Cardiac ventricle fibroblast (primary cell): ENCODE measurements at places on chromosomes 2 and 18. TPM values are rescaled to one million over a fixed set of nuclear protein-coding genes. Genes with fewer than 3 reads are reported as not detected.

The C2orf15 gene
- not detected in 2 replicates for total RNA-seq

The RNF152 gene
- 2.3 and 4.3 TPM in 2 replicates for total RNA-seq

The MYOM1 gene
- 0.56 and 0.73 TPM in 2 replicates for total RNA-seq

The CDKL4 gene
- 0.39 and 0.50 TPM in 2 replicates for total RNA-seq

The SAP130 gene
- total RNA-seq: 6.1 and 8.5 TPM in 2 replicates

The TNS1 gene
- 82.9 and 101 TPM in 2 replicates for total RNA-seq

The IL1R2 gene
- total RNA-seq: 4.0 and 5.7 TPM in 2 replicates

The SCN7A gene
- total RNA-seq: 0.06 TPM in 1 of 2 replicates, not detected in the other

The ANKRD30BL gene
- not detected in 2 replicates for total RNA-seq

The ZFAND2B gene
- 16.8 and 34.2 TPM in 2 replicates for total RNA-seq

The RNF125 gene
- 0.75 and 1.3 TPM in 2 replicates for total RNA-seq

The HMSD gene
- not detected in 2 replicates for total RNA-seq

The TSN gene
- total RNA-seq: 31.0 and 35.7 TPM in 2 replicates

The SMYD5 gene
- total RNA-seq: 13.5 and 17.2 TPM in 2 replicates

The PASK gene
- total RNA-seq: 0.81 and 1.8 TPM in 2 replicates

The STEAP3 gene
- total RNA-seq: 3.1 and 6.1 TPM in 2 replicates

The SOWAHC gene
- 12.4 and 13.6 TPM in 2 replicates for total RNA-seq

The DUSP19 gene
- total RNA-seq: 1.9 and 4.2 TPM in 2 replicates

The HOXD9 gene
- total RNA-seq: 0.12 TPM in 1 of 2 replicates, not detected in the other

The CTAGE1 gene
- not detected in 2 replicates for total RNA-seq

The ASXL3 gene
- total RNA-seq: 0.12 TPM in 1 of 2 replicates, not detected in the other

The ANKRD44 gene
- total RNA-seq: 2.8 and 4.7 TPM in 2 replicates

The TMSB10 gene
- total RNA-seq: 7,729 and 8,452 TPM in 2 replicates

The ANKAR gene
- 1.4 and 5.7 TPM in 2 replicates for total RNA-seq

The VIT gene
- total RNA-seq: 10.0 and 11.9 TPM in 2 replicates

The ADD2 gene
- total RNA-seq: 0.05 TPM in 1 of 2 replicates, not detected in the other

The MORN2 gene
- total RNA-seq: 13.8 and 15.4 TPM in 2 replicates

The LHCGR gene
- total RNA-seq: not detected in 2 replicates

The CNGA3 gene
- total RNA-seq: not detected in 2 replicates

The LRP1B gene
- 0.37 and 0.49 TPM in 2 replicates for total RNA-seq

The ABHD3 gene
- 1.5 and 3.3 TPM in 2 replicates for total RNA-seq

The CSRNP3 gene
- 0.81 and 2.7 TPM in 2 replicates for total RNA-seq

The GALNT3 gene
- 0.20 and 0.69 TPM in 2 replicates for total RNA-seq

The EFHD1 gene
- total RNA-seq: 0.37 and 0.98 TPM in 2 replicates
